CD4-positive, alpha-beta T cell (primary cell): ENCODE measurements at places on chromosomes 12 and 14. TPM values are rescaled to one million over a fixed set of nuclear protein-coding genes. Genes with fewer than 3 reads are reported as not detected.

DNA sequence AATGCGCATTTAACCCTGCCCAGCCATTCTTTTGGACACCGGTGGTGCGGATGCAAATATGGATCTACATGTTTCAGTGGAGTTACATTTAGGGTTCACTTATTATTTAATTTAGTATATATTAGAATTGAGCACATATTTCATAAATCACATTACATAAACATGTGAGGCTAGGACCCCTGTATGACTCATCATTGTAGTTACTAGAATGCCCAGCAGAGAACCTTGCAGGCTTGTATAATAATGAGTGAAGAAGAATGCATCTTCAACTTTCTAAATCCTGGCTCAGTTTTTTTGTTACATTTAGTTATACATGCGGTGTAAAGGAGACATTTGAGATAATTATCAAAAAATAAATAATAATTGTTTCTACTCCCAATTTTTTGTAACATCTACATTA is 369.0 kb downstream of the ATP23 start:
- H3K4me3 ChIP-seq, result no peak overlapping the region
- no peak for DNase-seq
- H3K27ac ChIP-seq, result no peak overlapping the region
- no peaks in the 10 kb centered on the region for H3K27me3 ChIP-seq

DNA sequence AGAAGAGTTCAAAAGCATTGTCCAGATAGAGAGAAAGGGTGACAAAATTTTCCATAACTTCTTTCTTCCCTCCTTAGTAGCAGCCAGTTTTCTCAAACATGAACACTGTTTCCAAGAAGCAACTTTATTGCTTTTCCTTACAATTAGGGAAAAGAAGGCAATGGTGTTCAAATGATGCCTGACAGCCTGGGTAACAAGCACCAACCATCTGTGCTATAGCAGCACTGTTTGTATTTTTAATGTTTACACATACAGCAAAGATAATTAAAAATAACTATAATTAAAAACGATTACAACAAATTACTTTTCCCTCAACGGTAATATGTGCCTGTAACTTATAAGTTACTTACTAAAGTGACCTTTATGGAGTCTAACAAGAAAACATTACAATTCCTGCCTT is 450.6 kb upstream of the LMO3 start:
- H3K27ac ChIP-seq, result no peak overlapping the region
- no peaks in the 10 kb centered on the region for H3K27me3 ChIP-seq
- H3K36me3 ChIP-seq, result no peaks in the 10 kb centered on the region
- H3K4me1 ChIP-seq, result no peaks in the 10 kb centered on the region

DNA sequence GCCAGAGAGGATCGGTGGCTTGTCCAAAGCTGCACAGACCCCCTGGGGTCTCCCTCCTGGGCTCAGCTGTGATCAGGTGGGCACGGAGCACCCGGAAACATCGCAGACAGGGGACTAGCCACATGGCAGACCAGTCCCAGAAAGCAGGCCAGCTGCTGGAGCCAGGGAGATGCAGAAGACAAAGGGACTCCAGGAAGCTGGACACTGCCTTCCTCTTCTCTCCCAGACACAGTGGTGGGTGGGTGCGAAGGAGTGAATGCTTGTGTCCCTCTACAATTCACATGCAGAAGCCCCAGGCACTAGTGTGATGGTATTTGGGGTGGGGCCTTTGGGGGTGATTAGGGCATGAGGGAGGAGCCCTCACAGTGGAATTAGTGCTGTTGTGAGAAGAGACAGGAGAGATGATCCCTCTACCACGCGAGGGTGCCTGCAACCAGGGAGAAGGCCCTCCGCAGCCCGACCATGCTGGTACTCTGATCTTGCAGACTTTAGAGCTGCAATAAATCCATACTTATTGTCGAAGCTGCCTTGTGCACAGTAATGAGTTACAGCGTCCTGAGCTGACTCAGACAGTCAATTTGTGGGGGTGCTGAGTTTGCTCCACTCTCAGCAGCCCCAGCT is 95.2 kb downstream of the CALM1 start:
- no peak overlapping the region for H3K4me3 ChIP-seq
- DNase-seq, result no peak
- H3K27me3 ChIP-seq, result no peaks in the 10 kb centered on the region
- H3K36me3 ChIP-seq, result no peaks in the 10 kb centered on the region
- no peak overlapping the region for H3K27ac ChIP-seq

DNA sequence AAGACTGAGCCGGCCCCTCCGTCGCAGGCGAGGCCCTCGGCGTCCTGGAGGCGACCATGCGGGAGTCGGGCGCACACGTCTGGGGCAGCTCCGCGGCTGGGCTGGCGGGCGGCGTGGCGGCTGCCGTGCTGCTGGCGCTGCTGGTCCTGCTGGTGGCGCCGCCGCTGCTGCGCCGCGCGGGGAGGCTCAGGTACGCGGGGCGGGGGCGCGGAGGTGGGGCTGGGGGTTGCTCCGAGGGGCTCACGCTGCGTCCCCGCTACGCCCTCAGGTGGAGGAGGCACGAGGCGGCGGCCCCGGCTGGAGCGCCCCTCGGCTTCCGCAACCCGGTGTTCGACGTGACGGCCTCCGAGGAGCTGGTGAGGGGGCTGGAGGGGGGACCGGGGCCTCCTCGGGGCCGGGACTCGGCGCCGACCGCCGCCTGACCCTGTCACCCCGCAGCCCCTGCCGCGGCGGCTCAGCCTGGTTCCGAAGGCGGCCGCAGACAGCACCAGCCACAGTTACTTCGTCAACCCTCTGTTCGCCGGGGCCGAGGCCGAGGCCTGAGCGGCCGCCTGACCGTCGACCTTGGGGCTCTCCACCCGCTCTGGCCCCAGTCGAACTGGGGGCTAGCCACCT is 7.8 kb downstream of the AMN start:
- no peak overlapping the region for H3K27ac ChIP-seq
- no peak overlapping the region for H3K4me3 ChIP-seq
- H3K4me1 ChIP-seq, result peaks cover 29% of the 10 kb centered on the region
- DNase-seq, result no peak
- H3K27me3 ChIP-seq, result peaks cover 31% of the 10 kb centered on the region
- H3K36me3 ChIP-seq, result no peaks in the 10 kb centered on the region

DNA sequence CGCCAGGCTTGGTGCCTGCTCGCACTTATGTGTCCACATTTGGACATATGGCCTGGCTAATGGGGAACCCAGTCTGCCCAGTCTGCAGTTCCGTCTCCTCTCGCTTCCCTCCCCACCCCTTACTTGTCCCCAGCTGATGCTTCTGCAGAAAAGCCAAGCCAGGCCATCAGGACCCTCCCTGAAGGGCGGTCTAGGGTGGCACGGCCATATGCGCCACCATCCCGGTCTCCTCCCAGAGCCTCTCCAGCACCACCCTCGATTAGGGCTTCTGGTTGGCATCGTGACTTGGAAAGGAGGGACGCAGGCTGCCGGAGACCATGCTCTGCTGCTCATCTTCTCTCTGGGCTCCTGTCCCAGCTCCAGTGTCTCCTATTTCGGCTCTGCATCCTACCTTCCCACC is 54.6 kb downstream of the CALM1 start:
- no peaks in the 10 kb centered on the region for H3K27me3 ChIP-seq
- H3K4me3 ChIP-seq, result no peak overlapping the region
- no peaks in the 10 kb centered on the region for H3K36me3 ChIP-seq
- H3K27ac ChIP-seq, result no peak overlapping the region
- no peak for DNase-seq

DNA sequence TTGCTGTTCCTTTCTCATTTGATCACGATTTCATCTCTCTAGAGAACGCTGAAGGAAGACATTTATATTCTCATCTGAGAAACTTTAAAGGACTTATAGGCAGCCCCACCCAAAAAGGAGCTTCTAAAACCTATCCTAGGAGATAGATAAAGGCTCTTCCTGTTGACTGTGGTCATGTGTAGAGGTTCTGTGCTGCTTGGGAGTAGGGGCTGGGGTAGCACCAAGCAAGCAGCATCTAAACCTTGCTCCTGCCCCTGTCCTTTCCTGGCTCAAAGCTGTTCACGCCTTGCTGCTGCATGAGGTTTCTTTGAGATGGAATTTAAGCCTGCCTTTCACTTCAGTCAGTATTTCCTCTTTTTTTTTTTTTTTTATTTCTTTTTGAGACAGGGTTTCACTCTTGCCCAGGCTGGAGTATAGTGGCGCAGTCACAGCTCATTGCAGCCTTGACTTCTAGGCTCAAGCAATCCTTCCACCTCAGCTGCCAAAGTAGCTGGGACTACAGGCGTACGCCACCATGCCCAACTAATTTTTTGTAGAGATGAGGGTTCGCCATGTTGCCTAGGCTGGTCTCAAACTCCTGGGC is 41.4 kb downstream of the RAB35 start:
- peak overlapping the region; percentile 60 for H3K27ac ChIP-seq
- no peak for DNase-seq
- H3K4me1 ChIP-seq, result peaks cover 35% of the 10 kb centered on the region
- H3K27me3 ChIP-seq, result no peaks in the 10 kb centered on the region

- no peak overlapping the region for H3K27ac ChIP-seq
- no peaks in the 10 kb centered on the region for H3K36me3 ChIP-seq
- no peaks in the 10 kb centered on the region for H3K27me3 ChIP-seq
- H3K4me3 ChIP-seq, result no peak overlapping the region
- DNase-seq, result no peak
Observed at GRCh38 chr14:64817631-64818030, 62.1 kb downstream of the SPTB start.

GRCh38 chr12:26813812-26814211 is 19.2 kb downstream of the ITPR2 start:
- H3K4me3 ChIP-seq, result no peak overlapping the region
- H3K27ac ChIP-seq, result no peak overlapping the region
- H3K36me3 ChIP-seq, result peaks cover 3% of the 10 kb centered on the region
- H3K27me3 ChIP-seq, result no peaks in the 10 kb centered on the region
- no peak for DNase-seq

GRCh38 chr14:26702721-26703230 is 104.9 kb upstream of the NOVA1 start:
- no peaks in the 10 kb centered on the region for H3K4me1 ChIP-seq
- H3K27ac ChIP-seq, result no peak overlapping the region
- DNase-seq, result no peak
- H3K27me3 ChIP-seq, result no peaks in the 10 kb centered on the region
- H3K36me3 ChIP-seq, result no peaks in the 10 kb centered on the region

DNA sequence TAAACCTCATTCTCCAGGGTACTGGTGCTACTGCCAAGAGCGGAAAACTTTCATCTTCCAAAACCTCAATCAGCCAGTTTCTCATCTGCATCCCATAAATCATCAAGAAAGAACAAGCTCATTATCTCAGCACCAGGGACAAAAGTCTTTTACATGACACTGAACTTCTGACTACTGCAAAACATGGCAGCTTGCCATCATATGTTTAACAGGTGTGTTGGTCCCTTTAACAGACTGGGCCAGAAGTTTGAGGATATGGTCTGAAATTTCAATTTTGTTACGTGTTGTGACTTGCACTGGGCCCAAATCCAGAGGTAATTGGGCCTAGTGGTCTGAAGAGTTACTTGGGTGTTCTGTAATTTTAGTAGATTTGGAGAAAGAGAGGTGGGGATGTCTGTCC is 305.4 kb upstream of the SEL1L start:
- H3K27me3 ChIP-seq, result peaks cover 2% of the 10 kb centered on the region
- H3K4me3 ChIP-seq, result no peak overlapping the region
- H3K4me1 ChIP-seq, result no peaks in the 10 kb centered on the region
- H3K27ac ChIP-seq, result no peak overlapping the region
- DNase-seq, result no peak

DNA sequence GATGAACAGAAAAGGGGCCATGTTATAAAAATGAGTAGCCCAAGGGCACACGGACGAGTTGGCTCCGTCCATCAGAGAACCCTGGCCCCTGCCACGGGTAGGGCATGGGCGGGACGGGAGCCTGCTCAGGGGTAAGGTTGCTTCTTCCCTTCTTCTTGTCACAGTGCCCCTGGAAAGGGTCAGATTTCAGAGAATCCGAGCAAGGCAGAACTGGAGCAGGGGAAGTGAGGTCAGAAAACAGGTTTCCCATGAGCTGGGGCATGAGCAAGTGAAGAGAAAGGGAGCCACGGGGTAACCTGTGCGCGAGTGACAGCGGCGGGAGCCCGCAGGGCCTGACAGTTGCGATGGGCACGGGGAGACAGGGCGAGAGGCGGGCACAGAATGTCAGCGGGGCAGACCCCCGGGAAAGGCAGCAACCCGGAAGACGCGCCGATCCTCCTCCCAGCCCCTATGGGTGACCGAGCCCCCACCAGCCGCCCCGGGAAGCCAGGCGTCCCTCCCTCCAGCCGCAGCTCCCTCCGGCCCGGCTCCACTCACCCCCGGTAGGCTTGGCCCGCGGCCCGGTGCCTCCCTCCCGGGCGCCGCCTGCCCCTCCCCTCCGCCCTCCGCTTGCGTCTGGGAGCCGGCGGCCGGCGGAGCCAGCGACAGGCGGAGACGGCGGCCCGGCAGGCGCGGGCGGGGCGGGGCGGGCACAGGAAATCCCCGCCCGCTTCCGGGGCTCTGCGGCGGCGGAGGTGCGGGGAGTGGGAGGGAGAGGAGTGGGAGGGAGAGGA is at the start of gene ZNF641:
ZNF641 (minus strand) TSS at position 671 of the 773 bp plus-strand sequence. CDS start 2,829 bp downstream, outside the sequence.
- H3K4me3 ChIP-seq, result peak within 1 kb of the TSS; percentile 96
- peaks cover 26% of the 10 kb centered on the region for H3K36me3 ChIP-seq
- H3K27me3 ChIP-seq, result no peaks in the 10 kb centered on the region
- peak within 1 kb of the TSS; percentile 81 for H3K27ac ChIP-seq
- H3K4me1 ChIP-seq, result peaks cover 19% of the 10 kb centered on the region

- H3K27ac ChIP-seq, result peak overlapping the region; percentile 73
- H3K27me3 ChIP-seq, result no peaks in the 10 kb centered on the region
- no peaks in the 10 kb centered on the region for H3K36me3 ChIP-seq
- H3K4me1 ChIP-seq, result peaks cover 60% of the 10 kb centered on the region
- no peak for DNase-seq
Observed at GRCh38 chr14:105021656-105022275, 883 bp upstream of the CDCA4 start.

GRCh38 chr12:56518570-56518969 is 3.0 kb upstream of the RBMS2 start:
- H3K4me1 ChIP-seq, result peaks cover 20% of the 10 kb centered on the region
- H3K27me3 ChIP-seq, result no peaks in the 10 kb centered on the region
- no peak overlapping the region for H3K4me3 ChIP-seq

GRCh38 chr14:88166616-88167015 is 156.5 kb downstream of the KCNK10 start:
- no peaks in the 10 kb centered on the region for H3K27me3 ChIP-seq
- H3K27ac ChIP-seq, result no peak overlapping the region
- no peak overlapping the region for H3K4me3 ChIP-seq
- H3K36me3 ChIP-seq, result no peaks in the 10 kb centered on the region
- H3K4me1 ChIP-seq, result peaks cover 6% of the 10 kb centered on the region
- DNase-seq, result no peak

DNA sequence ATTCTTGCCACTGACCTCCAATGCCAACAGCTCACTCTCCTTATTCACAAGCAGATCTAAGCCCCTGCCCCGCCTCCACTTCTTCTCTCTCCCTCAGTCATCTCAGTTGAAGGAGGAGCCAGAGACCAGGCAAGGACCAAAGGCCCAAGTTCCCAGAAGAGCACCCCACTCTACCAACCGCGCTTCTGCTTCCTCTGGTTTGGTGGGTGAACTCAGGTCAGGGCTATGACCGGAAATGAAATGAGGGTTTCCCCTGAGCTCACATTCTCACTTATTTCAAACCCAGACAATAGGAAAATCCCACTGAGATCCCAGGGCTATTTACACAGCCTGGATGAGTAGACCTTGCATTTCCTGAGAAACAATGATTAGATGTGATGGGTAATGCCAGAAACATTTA is 9.9 kb downstream of the DPF3 start:
- no peaks in the 10 kb centered on the region for H3K27me3 ChIP-seq
- H3K27ac ChIP-seq, result no peak overlapping the region
- DNase-seq, result no peak
- no peak overlapping the region for H3K4me3 ChIP-seq

The PRIMA1 gene
- not detected for total RNA-seq

The ASCL1 gene
- total RNA-seq, result not detected

The KRT2 gene
- 2.1 TPM for total RNA-seq

The PRH2 gene
- total RNA-seq, result not detected

The CFAP251 gene
- 0.33 TPM for total RNA-seq

The CLECL1 gene
- 0.44 TPM for total RNA-seq

The TCL1B gene
- not detected for total RNA-seq

The GSKIP gene
- total RNA-seq, result 10.3 TPM

The SLC25A21 gene
- not detected for total RNA-seq

The EGLN3 gene
- total RNA-seq, result 1.1 TPM

The SLC5A8 gene
- total RNA-seq, result not detected
